ENCODE measurements at places on chromosomes 16 and 17.

DNA sequence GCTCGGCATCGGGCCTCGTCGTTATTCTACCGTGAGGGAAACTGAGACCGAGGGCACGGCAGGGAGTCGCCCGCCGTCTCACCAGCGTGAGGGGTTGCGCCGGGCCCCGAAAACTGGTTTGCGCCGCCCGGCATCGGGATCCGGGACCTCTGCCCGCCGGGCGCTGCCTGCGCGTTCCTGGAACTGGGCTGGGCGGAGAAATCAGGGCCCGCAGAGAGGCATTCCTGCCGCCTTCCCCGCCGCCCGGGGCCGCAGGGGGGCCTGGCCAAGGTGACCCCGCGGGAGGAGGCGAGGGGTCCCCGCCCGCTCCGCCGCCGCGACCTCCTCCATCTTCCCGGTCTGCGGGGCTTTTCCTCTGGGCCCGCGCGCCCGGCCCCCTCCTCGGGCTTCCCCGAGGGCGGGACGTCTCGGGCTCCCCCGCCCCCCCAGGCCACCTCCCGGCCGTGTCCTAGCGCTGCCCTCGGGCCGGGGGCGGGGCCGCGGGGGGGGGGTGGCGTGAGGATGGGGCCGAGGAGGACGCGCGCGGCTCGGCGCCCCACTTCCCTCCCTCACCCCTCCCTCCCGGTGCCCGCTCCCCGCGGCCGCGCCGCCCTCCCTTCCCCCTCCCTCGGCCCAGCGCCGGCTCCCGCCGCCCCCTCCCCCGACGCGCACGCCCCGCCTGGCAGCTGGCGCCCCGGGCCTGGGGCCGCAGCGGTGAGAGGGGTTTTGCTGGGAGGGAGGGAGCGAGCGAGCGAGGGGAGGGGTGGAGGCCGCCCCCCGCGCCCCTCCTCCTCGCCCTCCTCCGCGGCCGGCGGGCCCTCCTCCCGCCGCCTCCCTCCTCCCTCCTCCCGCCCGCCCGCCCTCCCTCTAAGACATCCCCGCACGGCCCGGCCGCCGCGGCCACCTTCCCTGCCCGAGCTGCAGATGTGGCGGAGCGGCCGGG is at the start of gene GLIS2:
GLIS2 (plus strand) TSS at position 882 of the 922 bp plus-strand sequence. CDS start 16,214 bp downstream, outside the sequence.
- DNase-seq: peak; percentile 50

- DNase-seq: no peak
Measured at GRCh38 chr16:84156342-84156784, 11.3 kb downstream of the DNAAF1 start.

DNA sequence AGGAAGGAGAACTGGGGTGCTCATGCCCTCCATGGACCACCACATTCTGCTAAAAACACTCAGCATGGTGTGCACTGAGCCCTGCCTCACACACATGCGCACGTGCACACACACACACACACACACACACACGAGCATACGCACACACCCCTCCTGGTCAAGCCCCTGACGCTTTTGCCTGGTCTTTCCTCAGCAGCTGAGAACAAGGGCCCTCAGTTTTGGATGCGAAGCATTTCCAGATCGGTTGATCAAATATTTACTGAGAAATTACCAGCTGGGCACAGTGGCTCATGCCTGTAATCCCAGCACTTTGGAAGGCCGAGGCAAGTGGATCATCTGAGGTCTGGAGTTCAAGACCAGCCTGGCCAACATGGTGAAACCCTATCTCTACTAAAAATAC is 20.1 kb upstream of the RAI1 start:
- no peak for DNase-seq

DNA sequence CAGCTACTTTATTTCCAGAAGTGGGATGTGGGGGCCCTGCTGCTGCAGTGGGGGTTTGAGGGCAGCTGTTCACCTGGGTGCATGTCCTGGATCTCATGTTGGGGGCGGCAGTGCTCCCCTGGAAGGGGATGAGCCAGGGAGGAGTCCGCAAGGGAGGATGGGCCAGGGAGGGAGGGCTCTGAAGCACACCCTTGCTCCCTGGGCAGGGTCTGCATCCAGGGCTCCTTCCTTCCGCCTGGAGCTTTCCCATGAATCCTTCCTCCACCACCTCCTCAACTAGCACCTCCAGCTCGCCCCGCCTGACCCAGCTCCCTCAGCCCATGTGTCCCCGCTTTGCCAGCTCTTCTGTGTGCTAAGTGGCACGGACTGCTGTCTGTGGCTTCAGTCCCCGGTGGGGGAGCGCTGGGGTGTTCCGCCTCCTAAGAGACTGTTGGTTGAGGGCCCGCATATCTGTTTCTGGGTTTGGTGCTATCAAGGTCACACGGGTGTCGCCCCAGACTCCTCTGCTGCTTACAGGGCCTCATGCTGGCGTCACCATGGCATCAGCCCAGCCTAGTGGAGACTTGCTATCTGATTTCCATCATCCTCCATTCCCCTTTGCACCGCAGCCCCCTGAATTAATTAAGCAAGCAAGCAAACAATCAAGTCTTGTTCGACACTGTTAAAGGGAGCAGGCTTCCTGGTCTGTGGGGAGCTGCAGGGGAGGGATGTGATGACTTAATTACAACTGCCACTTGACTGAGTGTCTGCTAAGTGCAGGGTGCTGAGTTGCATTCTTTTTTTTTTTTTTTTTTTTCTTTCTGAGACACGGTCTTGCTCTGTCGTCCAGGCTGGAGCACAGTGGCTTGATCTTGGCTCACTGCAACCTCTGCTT is 71.8 kb downstream of the PRKCA start:
- peak; percentile 51 for DNase-seq

GRCh38 chr17:33819539-33819938 is 435.5 kb upstream of the CCL2 start:
- no peak for DNase-seq

DNA sequence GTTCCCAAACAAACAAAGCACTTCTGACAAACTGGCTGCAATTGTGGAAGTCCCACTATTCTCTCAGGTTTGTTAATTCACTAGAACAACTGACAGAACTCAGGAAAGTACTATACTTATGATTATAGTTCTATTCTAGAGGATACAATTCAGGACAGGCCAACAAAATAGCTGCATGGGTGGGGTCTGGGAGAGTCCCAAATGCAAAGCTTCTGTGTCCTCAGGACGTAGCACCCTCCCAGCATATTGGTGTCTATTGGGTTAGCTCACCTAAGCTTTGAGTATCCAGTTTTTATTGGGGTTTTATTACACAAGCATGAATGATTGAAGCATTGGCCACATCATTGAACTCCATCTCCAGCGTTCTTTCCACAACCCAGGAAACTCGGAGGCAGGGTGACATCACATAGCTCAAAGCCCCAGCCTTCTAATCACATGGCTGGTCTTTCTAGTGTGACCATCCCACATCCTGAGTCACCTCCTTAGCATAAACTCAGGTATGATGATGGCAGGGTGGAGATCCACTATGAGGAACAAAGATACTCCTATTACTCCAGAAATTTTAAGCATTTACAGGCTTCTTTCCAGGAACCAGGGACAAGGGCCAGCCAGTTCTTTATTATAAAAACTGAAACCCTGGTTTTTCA is 43.9 kb upstream of the CCNF start:
- DNase-seq: no peak

DNA sequence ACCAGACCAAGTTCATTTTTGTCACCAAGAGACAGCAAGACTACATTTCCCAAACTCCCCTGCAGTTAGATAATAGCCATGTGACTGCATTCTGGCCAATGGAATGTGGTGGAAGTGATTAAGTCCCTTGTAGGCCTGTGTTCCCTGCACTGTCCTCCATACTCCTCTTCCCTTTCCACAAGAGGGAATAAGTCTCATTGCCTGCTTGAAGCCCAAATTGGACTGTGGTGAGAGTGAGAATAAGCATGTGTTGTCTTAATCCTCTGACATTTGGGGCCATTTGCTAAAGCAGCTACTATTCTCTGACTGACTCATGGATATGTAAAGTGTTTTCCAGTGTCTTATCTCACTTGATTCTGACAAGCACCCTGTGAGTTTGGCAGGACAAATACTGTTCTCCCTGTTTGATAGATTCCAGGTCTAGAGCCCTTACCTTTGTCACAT is 20.7 kb downstream of the PIK3R6 start:
- DNase-seq: no peak
